Thymus (tissue), 14 donors: ENCODE measurements at places on chromosomes 12 and 14.

DNA sequence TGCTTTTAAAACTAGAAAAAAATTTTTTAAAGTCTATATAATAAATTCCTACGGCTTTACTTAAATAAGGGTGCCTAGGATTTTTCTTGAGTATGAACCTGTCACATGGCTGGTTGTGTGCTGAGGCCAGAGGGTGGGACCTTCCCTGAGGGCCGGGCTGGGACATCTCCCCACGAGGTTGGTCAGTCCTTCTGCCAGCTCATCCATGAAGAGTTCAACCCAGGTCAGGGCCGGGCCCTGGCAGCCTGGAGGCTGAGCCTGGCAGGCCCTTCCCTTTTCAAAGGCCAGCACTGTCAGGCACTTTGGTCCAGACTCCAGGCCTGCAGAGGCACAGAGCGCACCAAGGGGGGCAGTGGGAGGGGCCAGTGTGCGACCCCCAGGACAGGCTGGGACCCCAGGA lies 31.7 kb downstream of the TNFAIP2 start:
- DNase-seq: no peak

GRCh38 chr12:6959058-6959804 lies 8.1 kb downstream of the PTPN6 start:
- no peak for DNase-seq

- no peak for DNase-seq
These were observed 12.3 kb downstream of the KCTD10 start for GRCh38 chr12:109464642-109465351.

- DNase-seq: no peak
These were observed 34.7 kb upstream of the FZD10 start for GRCh38 chr12:130127532-130127911.

- DNase-seq: no peak
These were observed 6.0 kb downstream of the ZBTB39 start for GRCh38 chr12:57000393-57000792.

- no peak for DNase-seq
These were observed 468.7 kb downstream of the NOVA1 start for GRCh38 chr14:26128931-26129671.

DNA sequence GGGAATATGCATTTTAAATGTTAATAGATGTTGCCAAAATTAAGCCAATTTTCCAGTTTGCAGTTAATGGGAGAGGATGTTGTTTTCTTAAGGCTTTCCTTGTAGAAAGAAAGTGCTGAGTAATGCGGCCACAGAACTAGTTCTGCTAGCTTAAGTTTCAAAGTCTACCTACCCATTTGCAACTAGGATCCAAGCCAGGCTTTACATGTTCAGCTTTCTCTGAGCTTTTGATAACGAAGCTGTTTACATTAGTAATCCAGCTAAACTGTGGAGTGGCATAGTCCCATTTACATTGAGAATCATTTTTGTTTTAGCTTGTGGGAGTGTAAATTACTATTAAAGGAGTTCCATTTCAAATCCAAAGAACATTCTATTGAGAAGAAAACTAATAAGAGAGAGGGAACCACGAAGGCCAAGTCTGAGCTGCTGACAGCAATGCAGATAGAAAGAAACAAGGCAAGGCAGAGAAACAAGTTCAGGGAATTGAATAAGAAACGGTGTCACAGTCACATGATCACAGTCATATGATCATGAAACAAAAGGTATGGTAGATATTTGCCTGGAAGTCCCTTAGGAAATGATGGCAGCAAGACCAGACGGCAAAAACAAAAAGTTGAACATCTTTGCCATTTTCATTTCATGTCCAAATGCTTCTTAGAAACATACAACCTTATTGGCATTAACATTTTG lies 274.9 kb downstream of the PAWR start:
- DNase-seq: no peak

GRCh38 chr14:86604561-86604960 lies 1074.6 kb downstream of the FLRT2 start:
- DNase-seq: no peak

DNA sequence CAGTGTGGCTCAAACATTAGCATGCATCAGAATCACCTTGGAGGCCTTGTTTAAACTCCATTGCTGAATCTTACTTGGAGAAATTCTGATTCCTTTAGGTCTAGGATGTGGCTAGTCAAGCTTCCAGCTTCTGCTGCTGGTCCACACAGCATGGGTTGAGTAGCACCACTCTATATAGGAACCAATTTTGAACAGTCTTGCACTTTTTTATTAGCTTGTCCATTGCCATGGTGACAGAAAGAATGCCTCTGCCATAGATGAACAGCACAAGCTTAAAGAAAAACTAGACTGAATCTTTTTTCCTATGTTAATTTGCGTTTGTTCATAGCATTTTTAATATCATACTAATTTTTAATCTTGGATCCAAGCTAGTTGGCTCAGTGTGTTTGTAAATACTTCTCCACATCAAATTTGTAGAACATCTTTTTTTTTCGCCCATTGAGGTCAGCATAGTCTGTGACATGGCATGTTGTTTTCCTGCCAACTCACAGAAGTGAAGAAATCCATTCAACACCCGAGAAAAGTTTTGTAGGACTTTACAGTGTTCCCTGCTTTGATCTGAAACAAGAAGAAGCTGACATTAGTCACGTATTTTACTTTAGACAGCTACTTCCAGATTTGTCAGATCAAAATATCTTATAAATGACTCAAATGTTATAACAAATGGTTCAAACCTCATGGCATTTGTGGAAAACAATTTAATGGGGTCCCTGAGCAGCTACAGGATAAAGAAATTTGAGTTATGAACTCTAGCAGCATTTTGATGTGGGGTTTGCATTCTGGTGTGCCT lies 438.8 kb downstream of the EGLN3 start:
- no peak for DNase-seq
